ENCODE measurements at places on chromosomes 12 and 14.
A peak's percentile ranks its signal among the peaks of the same experiment; 100 is the strongest.

- no peak overlapping the region for H3K27ac ChIP-seq
- H3K36me3 ChIP-seq: no peaks in the 10 kb centered on the region
- no peaks in the 10 kb centered on the region for H3K4me1 ChIP-seq
- no peak overlapping the region for H3K4me3 ChIP-seq
These were observed 41.4 kb upstream of the NINJ2 start for GRCh38 chr12:704516-705242.

- H3K36me3 ChIP-seq: no peaks in the 10 kb centered on the region
- peaks cover 4% of the 10 kb centered on the region for H3K27me3 ChIP-seq
- no peak for DNase-seq
- H3K27ac ChIP-seq: no peak overlapping the region
- H3K4me1 ChIP-seq: peaks cover 38% of the 10 kb centered on the region
- no peak overlapping the region for H3K4me3 ChIP-seq
These were observed 7.3 kb upstream of the INF2 start for GRCh38 chr14:104682107-104682593.

GRCh38 chr12:97335115-97335514 lies 127.5 kb upstream of the RMST start:
- H3K4me1 ChIP-seq: no peaks in the 10 kb centered on the region
- no peak overlapping the region for H3K4me3 ChIP-seq
- H3K27ac ChIP-seq: no peak overlapping the region
- H3K36me3 ChIP-seq: no peaks in the 10 kb centered on the region
- DNase-seq: no peak

DNA sequence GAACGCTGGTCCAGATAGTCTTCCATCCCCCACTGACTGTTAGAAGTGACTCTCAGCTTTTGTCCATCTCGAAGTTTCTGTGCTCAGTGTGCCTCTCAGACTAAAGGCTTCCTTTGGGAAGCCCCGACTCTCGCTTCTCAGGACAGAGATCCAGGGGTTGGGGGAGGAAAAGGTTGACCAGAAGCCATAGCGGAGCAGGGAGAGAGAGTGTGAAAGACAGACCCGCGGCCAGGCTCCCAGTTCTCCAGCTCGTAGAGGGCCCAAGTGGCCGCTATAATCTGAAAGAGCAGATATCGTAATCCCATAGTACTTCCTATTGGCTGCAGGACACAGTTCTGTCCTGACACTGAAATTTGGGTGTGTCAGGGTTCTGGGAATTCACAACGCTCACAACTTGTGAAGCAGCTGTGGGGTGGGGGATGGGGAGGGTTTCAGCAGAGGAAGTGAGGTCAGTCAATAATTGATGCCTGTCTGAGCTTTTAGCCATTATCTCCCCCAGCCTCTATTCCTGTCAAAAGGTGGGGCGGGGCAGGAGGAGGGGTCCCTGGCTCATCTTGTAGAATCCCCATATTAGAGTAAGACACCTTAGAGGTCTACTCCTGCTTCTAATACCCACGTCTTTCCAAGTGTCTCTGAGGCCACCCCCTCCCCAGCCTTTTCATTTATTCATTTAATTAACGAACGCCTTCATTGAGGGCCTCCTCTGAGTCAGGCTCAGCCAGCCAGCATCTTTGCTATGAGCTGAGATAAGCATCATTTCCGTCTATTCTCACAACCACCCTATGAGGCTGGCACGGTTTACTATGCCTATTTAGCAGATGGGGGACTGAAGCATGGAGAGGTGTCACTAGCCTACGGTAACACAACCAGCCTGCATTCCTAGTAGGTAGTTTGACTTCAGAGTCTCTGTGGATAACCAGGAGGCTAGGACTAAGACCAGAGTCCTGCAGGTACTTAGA lies 1.6 kb upstream of the ACVRL1 start:
- H3K27ac ChIP-seq: no peak overlapping the region
- no peak for DNase-seq
- H3K36me3 ChIP-seq: no peaks in the 10 kb centered on the region
- H3K4me3 ChIP-seq: no peak overlapping the region

DNA sequence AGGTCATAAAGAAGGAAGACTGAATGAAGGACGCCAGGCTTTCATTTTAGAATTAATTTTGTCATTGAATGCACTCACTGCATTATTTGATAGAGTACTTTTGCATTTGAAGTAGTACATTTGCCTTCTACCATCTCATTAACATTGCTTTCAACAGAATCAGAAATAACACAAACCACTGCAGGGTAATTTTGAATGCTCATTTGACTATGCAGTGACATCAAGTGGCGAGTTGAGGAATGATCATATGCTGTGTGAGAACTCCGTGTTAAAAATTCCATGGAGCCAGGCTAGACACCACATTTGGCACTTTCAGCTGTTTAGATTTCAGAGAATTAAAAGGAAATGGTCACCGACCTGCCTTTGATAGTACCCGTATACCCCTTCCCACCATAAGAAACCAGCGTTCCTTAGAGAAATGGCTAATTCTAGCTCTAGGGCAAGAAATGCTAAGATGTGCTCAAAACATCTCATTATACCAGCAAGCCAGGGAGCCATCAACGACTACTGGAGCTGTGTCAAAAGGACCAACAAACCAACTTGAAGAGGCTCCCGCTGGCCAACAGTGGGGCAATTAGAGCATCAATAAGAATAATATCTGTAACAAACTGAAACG lies 16.5 kb downstream of the HEBP1 start:
- no peak overlapping the region for H3K4me3 ChIP-seq
- peak; percentile 43 for DNase-seq
- no peaks in the 10 kb centered on the region for H3K27me3 ChIP-seq
- no peak overlapping the region for H3K27ac ChIP-seq
- peaks cover 10% of the 10 kb centered on the region for H3K36me3 ChIP-seq

DNA sequence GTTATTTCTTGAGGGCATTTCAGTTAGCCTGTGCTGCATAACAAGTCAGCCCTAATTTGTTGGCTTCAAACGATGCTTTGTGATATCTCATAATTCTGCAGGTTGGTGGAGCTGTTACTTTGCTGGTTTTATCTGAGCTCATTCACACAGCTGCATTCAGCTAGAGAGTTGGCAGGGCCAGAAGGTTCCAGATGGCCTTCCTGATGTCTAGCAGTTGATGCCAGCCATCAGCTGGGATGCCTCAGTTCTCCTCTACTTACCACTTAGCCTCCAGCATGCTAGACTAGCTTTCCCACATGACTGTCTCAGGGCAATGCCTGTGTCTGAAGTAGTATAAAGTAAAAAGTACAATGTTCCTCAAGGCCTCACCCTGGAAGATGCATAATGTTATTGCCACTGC lies 130.6 kb downstream of the SLC35F4 start:
- H3K4me3 ChIP-seq: no peak overlapping the region
- H3K36me3 ChIP-seq: no peaks in the 10 kb centered on the region
- H3K27me3 ChIP-seq: no peaks in the 10 kb centered on the region
- H3K4me1 ChIP-seq: no peaks in the 10 kb centered on the region
- no peak overlapping the region for H3K27ac ChIP-seq

DNA sequence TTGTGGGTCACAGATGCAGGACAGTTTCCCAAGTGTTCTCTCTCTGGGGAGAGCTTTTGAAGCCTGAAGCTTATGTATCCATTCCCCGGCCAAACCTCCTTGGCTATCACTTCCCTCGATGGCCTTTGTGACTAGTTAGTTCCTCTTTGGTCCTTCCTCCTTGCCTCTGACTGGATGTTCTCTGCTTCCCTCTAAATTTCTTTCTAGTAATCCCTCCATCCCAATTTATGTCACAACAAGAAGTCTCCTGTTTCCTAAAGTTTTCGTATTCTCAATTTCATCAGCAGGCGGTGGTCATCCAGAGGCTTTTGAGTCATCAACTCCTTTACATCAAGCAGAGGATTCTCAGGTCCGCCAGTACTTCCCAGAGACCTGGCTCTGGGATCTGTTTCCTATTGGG lies 27.5 kb downstream of the A2ML1 start:
- H3K4me3 ChIP-seq: no peak overlapping the region
- no peaks in the 10 kb centered on the region for H3K4me1 ChIP-seq
- H3K27me3 ChIP-seq: no peaks in the 10 kb centered on the region
- no peak for DNase-seq
- no peak overlapping the region for H3K27ac ChIP-seq
- H3K36me3 ChIP-seq: no peaks in the 10 kb centered on the region

- H3K27me3 ChIP-seq: no peaks in the 10 kb centered on the region
- no peak overlapping the region for H3K4me3 ChIP-seq
- no peaks in the 10 kb centered on the region for H3K36me3 ChIP-seq
- no peak overlapping the region for H3K27ac ChIP-seq
- DNase-seq: no peak
- H3K4me1 ChIP-seq: peaks cover 11% of the 10 kb centered on the region
These were observed 87.6 kb upstream of the EGLN3 start for GRCh38 chr14:34038358-34039057.

- H3K36me3 ChIP-seq: no peaks in the 10 kb centered on the region
- no peak overlapping the region for H3K27ac ChIP-seq
- no peak overlapping the region for H3K4me3 ChIP-seq
- H3K4me1 ChIP-seq: peaks cover 25% of the 10 kb centered on the region
- no peak for DNase-seq
These were observed 161.3 kb downstream of the ZFP36L1 start for GRCh38 chr14:68631394-68632053.

- H3K4me3 ChIP-seq: no peak overlapping the region
- no peak overlapping the region for H3K27ac ChIP-seq
- no peak for DNase-seq
- no peaks in the 10 kb centered on the region for H3K36me3 ChIP-seq
- peaks cover 5% of the 10 kb centered on the region for H3K4me1 ChIP-seq
- peaks cover 14% of the 10 kb centered on the region for H3K27me3 ChIP-seq
These were observed 4.0 kb downstream of the ASCL4 start for GRCh38 chr12:107778383-107779025.

DNA sequence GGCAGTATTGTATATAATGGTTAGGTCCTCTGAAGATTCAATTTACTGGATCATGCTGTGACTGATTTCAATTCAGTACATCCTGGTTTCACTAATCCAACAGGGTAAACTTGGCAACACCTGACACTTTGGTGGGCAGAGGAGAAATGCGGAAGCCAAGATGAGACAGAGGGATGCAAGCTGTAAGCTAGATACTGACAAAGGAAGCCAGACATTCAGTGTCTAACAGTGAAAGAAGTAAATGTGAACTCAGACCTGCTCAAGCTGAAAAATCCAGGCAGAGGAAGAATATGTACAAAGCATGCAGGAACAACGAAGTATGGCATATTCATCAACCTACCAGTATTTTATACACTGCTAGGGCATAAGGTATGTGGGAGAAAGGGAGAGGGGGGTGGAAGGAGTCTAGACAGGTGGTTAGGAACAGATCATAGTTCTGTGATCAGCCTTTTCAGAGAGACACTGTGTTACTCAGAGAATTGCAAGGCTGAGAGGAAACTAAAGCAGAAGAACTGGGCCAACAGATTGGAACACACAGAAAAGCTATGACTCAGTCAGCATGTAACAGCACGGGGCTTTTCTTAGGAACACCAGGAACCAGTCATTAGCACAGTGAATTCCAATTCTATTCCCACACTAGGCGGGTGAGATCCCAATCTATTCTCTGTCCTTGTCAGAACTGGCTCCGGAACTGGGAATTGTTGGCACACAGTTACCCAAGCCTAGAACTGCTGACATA lies 40.3 kb downstream of the NELL2 start:
- DNase-seq: peak; percentile 50
- H3K27ac ChIP-seq: no peak overlapping the region
- H3K4me1 ChIP-seq: peaks cover 4% of the 10 kb centered on the region
- no peaks in the 10 kb centered on the region for H3K27me3 ChIP-seq

GRCh38 chr14:58332561-58332960 lies 34.2 kb downstream of the ARID4A start:
- H3K27ac ChIP-seq: no peak overlapping the region
- H3K27me3 ChIP-seq: no peaks in the 10 kb centered on the region

GRCh38 chr14:89973234-89973823 lies 17.6 kb downstream of the TDP1 start:
- DNase-seq: peak; percentile 30
- no peak overlapping the region for H3K4me3 ChIP-seq
- H3K27me3 ChIP-seq: no peaks in the 10 kb centered on the region
- no peaks in the 10 kb centered on the region for H3K4me1 ChIP-seq

Measured in natural killer cell (primary cell).